ENCODE measurements at places on chromosomes 1 and 21.

GRCh38 chr1:147585640-147586383 is 44.5 kb downstream of the BCL9 start:
- DNase-seq = no peak

DNA sequence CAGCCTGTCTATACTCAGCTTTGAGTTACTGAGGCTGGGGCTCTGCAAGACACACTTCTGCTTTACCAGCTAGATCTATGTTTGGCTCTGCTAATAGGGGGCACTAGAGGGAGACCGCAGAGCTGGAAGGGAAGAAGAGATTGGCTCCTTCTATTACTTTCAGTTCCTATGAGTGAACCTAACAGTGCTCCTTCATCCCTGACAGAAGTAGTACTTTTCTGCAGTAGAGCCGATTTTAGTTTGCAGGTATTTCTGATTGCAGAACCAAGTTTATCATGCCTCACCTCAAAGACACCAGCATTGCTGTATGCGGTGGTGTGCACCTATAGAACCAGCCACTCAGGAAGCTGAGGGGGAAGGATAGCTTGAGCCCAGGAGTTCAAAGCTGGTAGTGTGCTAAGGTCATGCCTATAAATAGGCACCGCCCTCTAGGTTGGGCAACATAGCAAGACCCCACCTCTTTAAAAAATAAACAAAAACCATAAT is 5.7 kb upstream of the ZDHHC18 start:
- DNase-seq = no peak

DNA sequence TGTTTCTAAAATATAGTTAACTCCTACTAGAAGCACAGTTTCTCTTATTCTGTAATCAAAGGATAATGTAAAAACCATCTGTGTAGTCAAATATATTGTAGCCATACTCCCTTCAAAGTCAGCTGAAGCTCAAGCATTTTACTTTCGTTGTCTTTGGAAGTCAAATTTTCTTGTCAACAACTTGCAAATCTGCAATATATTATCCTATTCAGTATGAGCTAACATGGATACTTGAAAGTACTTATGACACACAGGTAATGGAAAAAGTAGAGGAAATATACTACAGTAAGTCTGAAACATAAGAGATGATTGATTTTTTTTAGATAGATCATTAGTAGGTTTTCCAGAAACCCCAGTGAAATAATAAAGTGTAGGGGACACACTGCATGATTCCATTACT is 121.5 kb downstream of the COL24A1 start:
- no peak for DNase-seq

GRCh38 chr1:161199506-161200139 is 769 bp upstream of the ADAMTS4 start:
- DNase-seq = no peak

DNA sequence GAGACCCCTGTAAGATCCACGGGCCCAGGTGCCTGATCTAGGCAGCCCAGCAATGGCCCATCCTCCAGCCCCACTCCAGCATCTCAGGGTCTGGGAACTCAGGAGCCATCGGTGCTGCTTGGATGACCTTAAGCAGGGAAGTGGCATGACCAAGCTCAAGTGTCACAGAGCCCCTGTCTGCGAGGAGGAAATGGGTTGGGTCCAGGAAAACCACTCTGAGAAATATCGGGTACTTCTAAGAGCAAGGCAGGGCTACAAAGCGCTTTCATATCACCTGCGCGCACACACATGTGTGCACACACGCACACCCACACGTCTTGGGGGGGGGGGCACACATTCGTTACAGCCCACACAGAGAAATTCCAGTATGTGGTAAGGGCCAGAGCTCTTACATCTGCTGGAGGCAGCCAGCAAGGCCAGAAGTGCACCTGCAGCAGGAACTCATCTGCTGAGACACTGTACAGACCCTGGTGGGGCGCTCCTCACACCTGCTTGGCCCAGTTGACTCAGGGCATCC is 32.6 kb upstream of the SPOCD1 start:
- no peak for DNase-seq

GRCh38 chr1:8520483-8520966 is 202.6 kb downstream of the SLC45A1 start:
- no peak for DNase-seq

GRCh38 chr1:172833954-172834353 is 175.1 kb downstream of the FASLG start:
- DNase-seq = no peak

- no peak for DNase-seq
These were observed 90.4 kb downstream of the ROR1 start for GRCh38 chr1:63864224-63864641.

GRCh38 chr1:205706601-205707502 is 26.5 kb upstream of the SLC45A3 start:
- no peak for DNase-seq

GRCh38 chr1:59455206-59455605 is 158.3 kb downstream of the FGGY start:
- no peak for DNase-seq

DNA sequence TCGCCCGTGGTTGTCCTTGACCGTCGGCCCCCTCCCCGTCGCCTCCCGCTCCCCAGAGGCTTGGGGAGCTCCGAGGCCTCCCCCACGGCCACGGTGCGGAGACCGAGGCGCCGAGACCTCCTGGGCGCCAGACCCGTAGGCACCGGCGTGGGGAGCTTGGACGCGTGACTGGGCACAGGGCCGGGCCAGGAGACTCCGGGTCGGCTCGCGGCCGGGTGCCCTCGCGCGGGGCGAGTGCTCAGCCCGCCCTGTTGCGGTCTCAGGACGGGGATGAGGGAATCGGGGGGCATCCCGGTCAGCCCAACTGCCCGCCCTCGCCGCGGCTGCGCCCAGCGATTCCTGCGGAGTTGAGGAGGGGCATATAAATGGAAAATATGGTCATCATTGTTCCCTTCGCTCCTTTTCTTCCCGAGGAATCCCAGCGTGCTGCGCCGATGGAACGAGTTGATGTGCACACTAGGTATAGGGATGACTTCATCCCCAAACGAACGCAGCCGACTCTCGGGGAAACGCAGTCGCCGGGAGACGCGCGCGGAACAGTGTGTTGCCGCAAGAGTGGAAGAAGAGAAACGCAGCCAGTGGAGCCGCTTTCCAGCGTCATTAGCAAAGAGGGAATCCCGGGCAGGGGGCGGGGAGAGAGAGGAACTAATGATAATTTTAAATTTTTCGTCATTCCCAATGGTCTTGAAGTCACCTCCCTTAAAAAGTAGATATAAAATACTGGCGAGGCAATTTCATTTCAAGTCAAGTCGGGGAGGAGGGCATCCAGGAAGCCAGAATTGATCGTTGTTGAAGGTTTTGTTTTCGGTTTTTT is 747 bp upstream of the ENAH start:
- DNase-seq = peak; percentile 54

DNA sequence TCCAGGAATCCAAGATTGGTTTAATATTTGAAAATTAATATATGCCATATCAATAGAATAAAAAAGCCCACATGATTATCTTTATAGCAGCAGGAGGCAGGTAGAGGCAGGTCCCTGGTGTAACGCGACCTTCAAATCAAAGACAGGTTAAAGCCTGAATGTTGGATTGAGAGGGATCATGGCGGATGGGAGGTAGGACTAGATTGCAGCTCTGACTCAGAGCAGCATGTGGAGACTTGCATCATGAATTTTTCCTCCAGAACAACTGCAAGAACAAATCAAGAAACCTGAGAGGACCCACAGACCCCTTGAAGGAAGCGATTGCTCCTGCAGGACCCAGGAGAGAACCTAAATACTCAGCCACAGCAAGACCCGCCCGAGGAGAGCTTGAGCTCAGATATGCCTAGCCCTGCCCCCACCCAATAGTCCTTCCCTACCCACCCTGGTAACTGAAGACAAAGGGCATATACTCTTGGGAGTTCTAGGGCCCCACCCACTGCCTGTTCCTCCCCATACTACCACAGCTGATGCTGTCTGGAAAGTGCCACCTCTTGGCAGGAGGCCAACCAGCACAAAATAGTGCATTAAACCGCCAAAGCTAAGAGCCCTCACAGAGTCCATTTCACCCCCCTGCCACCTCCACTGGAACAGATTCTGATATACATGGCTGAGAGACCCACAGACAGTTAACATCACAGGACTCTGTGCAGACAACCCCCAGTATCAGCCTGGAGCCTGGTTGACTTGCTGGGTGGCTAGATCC is 19.5 kb downstream of the S100B start:
- DNase-seq = no peak

GRCh38 chr1:220690140-220691052 is at the start of gene C1orf115:
C1orf115 (plus strand) TSS chr1:220690363; CDS start chr1:220690403, 40 bp downstream.
- peak; percentile 82 for DNase-seq

- DNase-seq = no peak
These were observed 336.0 kb upstream of the NR5A2 start for GRCh38 chr1:199691540-199691939.

DNA sequence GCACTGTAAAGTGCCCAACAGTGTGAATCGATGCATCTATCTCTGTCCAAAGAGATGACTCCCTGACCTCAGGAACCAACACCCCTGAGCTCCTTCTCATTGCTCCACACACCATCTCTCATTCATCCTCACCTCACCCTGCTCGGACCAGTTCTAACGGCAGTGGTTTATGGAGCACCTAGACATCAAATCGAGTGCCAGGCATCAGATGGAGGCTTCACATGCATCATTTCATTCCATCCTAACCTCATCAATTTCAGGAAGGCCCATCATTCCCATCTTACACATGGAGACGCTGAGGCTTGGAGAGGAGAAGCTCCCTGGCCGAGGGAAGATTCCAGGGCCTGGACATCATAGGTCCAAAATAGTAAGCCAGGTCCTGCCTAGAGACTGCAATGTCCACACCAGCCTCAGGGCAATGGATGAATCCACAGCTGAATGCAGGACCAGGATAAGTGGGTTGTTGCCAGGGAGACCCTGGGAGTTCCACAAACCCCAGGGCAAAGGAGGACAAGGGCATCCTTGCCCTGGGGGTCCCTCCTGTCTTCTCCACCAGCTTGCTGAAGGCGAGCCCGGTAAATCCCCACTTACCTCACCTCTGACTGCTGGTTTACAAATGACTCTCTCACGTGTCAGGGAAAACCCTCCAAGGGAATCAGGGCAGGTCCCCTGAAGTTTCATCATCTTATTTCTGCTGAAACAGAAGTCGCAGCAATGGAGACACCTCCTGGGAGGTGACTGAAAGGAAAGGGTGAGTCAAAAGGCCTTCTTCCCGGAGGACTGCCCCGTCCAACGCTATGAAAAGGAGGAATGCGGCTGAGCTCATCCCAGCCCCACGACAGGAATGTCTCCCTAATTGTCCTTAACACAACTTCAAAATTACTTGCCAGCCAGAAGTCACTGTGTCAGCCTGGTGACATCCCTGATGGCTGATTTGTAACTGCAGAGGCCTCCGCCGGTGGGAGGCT is 9.0 kb upstream of the IFFO2 start:
- no peak for DNase-seq

DNA sequence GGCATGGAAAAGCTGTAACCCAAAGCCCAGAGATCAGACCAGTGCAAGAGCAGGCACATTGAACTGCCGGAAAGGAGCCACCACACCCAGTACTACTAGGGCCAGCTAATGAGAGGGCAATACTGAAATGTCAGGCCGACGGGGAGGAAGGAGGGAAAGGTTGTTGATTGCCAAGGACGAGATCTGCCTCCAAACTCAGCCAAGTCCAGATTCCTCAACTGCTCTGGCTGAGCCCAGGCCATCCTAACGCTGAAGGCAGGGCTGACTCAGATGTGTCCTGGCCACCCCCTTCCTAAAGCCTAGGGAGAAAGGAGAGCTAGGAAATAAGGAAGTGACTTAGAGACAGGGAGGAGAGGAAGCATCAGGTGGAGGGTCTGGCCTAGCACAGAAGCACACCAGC is 42.1 kb upstream of the IPO9 start:
- no peak for DNase-seq

DNA sequence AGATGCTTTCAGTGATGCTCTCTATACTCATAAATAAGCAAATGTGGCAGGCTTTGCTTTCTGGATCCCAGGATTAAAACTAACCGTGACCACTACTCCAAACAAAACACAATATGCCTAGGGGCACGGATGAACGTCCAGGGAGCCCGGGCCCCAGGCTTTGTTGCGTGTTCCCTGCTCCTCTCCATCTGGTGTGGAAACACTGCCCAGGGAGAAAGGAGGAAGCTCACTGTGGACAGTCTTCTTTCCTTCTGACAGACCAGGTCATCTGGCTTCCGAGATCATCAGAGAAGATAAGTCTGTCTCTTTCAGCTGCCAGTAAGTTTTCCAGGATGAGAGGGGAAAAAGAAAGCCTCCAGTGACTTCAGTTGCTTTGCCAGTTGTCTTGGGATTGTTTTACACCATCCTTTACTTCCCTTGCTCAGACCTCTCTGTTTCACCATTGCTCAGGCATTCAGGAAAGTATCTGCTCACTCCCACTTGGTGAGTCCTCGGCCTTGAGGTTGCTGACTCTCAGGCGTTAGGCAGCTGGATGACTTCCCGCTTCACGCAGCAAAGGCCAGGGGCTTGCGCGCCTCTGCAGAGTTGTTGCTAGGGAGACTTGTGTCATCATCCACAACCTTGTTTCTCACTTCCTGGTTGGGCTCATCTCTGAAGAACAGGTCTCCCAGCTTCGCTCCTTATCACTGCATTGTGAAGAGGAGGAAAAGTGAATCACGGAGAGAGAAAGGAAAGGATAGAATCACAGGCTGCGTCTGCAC is 20.6 kb upstream of the PGD start:
- DNase-seq = no peak

DNA sequence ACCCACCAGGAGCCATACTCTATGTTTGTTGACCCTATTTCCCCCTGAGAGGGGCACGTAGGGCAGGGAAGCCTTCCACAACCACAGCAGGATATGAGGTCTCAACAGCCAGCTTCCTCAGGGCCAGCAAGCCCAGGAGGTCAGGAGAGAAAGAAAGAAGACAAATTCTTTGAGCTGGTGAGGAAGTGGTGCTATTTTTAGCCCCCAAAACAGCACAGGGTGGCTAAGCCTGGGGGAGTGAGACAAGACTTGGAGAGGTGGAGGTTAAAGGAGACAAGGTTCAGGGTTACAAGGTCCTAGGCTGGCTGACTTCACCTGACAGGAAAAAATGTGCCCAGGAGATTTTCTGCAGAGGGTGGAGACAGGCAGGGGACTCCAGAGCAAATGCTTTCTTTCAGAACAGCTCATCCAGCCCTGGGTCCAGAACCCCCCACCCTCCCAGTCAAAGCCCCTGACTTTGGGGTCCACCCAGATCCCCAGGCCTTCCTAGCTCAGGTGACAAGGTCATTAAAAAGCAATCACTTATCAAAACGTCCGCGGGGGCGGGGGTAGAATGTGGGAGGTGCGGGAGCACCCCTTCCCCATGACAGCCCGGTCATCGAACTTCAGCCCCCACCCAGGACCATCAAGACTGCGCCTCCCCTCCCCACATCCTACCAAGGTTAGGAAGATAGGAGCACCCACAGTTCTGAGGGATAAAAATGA is 1.3 kb downstream of the SV2A start:
- DNase-seq = no peak

- DNase-seq = no peak
These were observed 144.3 kb downstream of the ZSCAN20 start for GRCh38 chr1:33616780-33617179.

GRCh38 chr1:117655220-117655577 is 49.4 kb downstream of the TENT5C start:
- no peak for DNase-seq
